KBM-7 (cell line): ENCODE measurements at places on chromosomes 12 and 14.
A peak's percentile ranks its signal among the peaks of the same experiment; 100 is the strongest.

GRCh38 chr14:102798926-102799325 lies 21.7 kb downstream of the TRAF3 start:
- no peak for DNase-seq

DNA sequence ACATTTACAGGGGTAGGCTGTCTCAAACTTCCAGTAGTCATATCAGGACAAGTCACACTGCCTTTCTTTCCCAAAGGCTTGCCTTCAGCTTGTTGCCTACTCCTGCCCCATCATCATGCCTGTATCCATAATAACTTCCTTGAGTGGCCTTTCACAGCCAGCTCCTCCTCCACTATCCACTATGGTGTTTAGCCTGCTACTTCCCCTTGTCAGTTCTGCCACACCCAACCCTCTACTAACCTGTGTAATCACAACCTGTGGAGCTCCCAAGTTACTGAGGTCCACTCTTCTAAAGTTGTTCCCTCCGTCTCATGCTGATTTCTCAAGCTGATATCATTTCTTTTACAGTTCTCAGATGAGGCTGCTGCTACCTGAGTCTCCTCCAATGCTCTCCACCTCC lies 159.9 kb downstream of the BMP4 start:
- DNase-seq = no peak

- DNase-seq = no peak
Measured at GRCh38 chr12:65182012-65182739, 12.8 kb downstream of the LEMD3 start.

DNA sequence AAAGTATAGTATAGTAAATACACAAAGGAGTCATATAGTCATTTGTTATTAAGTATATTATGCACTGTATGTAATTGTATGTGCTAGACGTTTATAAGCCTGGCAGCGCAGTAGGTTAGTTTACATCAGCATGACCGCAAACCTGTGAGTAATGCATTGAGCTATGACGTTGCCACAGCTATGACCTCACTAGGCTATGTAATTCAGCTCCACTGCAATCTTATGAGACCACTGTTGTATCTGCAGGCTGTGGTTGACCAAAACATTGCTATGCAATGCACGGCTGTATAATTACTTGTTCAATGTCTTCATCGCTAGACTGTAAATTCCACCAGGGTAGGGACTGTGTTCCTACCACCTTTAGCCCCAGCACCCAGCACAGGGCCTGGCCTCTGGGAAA lies 53.2 kb upstream of the VASH1 start:
- no peak for DNase-seq

DNA sequence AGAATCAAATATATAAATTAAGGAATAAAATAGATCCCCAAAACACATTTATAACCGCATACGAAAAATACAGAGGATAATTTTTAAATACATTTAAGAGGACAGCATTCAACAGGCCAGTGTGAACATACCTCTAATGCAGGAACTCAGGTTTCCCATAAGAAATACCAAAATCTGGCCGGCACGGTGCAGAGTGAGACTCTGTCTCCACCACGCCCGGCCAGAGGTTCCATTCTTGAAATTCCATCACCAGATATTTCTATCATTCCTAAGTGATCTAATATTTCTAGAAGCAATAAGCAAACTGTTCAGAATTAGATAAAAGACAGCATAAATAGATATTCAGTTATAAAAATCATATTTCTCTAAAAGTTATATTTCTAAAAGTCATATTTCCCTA lies 30.2 kb upstream of the OASL start:
- DNase-seq = no peak

DNA sequence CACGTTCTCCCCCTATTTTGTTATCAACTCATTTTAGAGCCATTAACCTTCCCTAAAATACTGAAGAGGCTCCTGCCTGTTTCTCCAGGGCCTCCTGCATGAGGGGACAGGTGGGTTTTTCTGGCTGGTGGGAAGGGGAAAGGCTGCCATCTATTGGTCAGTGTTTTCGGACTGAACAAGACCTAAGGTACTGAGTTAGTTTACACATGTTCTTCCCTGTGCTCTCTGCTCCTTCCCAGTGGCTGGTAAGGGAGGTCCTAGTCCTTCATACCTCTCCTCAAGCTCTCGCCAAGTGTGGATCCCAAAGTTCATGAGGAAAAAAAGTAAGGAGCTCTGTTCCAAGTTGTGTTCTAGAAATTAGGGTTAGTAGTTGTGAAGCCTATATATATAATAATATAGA lies 357.5 kb downstream of the FSCB start:
- DNase-seq = peak; percentile 41

GRCh38 chr14:65948302-65948701 lies 535.8 kb downstream of the FUT8 start:
- no peak for DNase-seq
